Fibroblast of skin of left biceps (primary cell): ENCODE measurements at places on chromosomes 11 and 22.

DNA sequence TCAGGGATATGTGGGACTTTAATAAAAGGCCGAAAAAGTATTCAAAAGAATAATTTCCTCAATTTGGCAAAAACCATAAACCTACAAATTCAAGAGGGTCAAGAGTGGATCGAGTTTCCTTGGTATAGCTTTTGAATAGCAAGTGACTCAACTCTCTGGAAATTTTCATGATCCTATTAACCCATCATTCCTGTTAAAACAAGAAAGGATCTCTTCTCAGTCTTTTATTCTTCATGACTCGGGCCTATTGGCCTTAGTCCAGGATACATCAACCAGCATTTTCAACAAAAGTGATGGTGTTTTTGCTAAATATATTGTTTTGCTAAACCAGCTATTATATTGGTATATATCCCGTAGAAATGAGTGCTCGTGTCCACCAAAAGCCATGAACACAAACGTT is 110.3 kb downstream of the ATXN10 start:
- DNase-seq: no peak

DNA sequence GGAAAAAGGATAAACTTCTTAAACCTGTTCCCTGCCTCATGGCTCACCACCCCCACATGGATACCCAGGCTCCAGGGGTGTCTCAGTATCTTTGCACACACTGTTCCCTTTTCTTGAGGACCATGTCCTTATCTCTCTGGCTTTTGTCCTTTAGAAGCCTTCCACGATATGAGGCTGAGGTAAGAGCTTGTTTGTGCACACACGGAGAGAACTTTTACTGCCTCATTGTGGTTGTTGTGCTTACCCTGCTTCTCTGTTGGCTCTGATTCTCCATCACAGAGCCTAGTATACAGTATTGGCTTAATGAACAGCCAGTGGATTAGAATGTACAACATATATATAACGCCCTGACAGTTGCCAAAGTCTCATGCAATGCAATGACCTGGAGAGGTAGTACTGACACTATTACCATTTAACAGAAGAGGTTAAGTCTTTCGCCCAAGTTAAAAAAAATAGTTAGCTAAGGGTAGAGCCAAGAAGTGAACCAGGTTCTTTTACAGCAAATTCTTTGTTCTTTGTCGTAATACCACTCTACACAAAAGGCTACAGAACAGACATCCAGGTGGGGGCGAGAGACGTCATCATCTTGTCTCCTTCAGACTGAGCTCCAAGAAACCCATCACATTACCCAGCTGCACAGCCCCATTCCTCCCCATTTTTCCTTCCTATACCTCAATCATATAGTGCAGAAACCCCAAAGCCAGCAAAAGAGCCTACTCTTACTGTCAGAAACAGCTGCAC is 117.3 kb downstream of the PLEKHA7 start:
- no peak for DNase-seq

GRCh38 chr11:134655189-134655989 is 243.3 kb upstream of the B3GAT1 start:
- no peak for DNase-seq

GRCh38 chr22:19525116-19525660 is 978 bp upstream of the CLDN5 start:
- DNase-seq: no peak

- DNase-seq: no peak
Measured at GRCh38 chr22:28005513-28005912, 86.5 kb upstream of the PITPNB start.

- peak; percentile 49 for DNase-seq
Measured at GRCh38 chr11:82978422-82979099, 77.0 kb downstream of the DDIAS start.

DNA sequence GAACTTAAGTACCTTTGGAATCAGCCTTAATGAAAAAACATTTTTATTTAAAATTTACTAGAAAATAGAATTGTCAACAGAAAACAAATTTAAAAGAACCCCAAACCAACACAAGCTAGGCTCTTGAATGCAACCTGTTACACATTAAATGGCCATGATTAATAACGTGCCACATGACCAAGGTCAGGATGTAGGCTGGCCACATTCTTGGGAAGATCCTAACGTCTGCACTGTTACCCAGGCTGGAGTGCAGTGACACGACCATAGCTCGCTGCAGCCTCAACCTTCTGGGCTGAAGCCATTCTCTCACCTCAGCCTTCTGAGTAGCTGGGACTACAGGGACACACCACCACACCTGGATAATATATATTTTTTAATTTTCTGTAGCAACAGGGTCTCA is 126.4 kb upstream of the APOA1 start:
- no peak for DNase-seq

GRCh38 chr11:67648140-67648795 is 2.3 kb downstream of the ACY3 start:
- DNase-seq: no peak
